ENCODE measurements at places on chromosomes 7 and 10.

DNA sequence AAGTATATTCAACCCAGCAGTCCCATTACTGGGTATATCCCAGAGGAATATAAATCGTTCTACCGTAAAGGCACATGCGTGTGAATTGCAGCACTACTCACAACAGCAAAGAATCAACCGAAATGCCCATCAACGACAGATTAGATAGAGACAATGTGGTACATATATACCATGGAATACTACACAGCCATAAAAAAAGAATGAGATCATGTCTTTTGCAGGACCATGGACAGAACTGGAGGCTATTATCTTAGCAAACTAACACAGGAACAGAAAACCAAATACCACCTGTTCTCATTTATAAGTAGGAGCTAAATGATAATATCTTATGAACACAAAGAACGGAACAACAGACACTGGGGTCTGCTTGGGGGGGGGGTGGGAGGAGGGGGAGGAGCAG is 44.3 kb upstream of the KLHL7 start:
- DNase-seq: no peak

DNA sequence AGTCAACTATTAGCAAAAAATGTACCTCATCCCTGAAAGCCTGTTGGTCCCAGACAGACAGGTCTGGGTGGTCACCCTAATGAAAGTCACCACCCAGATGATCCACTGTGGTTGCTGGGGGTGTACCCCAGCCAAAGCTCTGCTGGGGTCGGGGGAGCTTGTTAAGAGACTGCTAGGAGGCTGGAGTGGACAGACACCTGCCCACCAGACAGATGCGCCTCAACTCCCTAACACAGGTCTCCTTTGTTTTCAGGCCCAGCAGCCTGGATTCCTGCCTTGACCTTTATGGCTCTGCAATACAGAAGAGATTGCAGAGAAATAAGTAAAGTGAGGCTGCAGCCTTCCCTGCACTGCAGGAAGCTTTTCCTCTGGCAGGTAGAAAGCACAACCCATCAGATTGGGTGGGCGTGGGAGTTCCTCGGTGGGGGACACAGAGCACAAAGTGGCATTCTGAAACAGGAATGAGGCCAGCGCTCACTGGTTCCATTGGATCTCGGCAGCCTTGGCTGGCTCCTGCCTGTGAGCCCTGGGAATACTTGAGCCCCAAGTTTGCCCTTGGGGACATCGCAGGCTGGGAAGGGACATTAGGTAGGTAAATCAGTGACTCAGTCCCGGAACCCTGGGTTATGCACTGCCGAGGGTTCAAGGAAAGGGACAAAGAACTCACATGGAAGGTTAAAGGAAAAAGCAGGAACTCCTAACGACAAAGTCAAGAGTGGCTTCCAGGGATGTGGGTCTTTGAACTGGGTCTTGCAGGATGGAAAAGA is 18.0 kb upstream of the ZNF488 start:
- DNase-seq: no peak

- DNase-seq: no peak
Measured at GRCh38 chr7:141915565-141915964, 634 bp upstream of the OR9A4 start.

DNA sequence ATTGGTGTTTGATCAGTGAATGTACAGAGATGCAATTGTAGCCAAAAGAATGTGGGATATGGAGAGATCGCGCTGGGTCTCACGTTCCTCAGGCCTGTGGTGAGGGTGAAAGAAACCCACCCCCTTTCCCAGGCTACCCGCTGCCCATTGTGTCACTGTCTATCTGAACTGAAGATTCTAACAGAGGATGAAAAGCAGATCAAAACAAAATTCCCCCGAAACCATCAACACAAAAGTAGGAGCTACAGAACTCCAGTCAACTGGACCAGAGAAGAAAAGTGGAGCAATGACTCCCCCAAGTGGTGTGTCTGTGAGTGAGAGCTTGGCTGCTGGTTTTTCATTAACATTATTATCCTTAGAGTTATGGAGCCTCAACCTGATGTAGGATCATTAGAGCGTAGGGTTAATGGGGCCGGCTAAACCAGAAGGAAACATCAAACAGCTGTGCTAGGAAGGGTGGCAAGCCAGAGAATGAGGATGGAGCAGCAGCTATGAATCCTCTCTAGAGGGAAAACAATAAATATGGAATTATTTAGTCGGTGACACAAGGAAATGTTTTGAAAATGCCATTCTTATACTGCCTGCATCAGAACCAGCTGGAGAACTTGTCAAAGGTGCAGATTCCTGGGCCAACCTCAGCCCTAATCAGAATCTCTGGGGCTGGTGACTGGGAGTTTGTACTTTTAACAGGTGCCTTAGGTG is 38.3 kb downstream of the AKR1B1 start:
- DNase-seq: no peak

GRCh38 chr7:2904202-2904601 is 60.1 kb upstream of the GNA12 start:
- no peak for DNase-seq

Measured in stimulated activated CD8-positive, alpha-beta memory T cell treated with anti-CD3 and anti-CD28 coated beads, Interleukin-4, amount 100 ng/mL, for 1 hour (primary cell).